ENCODE measurements at places on chromosomes 2 and 18.

DNA sequence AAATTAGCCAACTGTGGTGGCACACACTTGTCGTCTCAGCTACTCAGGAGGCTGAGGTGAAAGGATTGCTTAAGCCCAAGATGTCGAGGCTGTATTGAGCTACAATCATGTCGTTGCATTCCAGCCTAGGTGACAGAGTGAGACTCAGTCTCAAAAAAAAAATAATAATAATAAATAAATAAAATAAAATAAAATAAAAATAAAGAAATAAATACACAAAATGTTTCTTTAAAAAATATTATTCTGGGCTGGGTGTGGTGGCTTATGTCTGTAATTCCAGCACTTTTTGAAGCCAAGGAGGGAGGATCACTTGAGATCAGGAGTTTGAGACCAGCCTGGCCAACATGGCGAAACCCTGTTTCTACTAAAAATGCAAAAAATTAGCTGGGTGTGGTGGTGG, 272.8 kb downstream of the AGPS start:
- no peak for DNase-seq

DNA sequence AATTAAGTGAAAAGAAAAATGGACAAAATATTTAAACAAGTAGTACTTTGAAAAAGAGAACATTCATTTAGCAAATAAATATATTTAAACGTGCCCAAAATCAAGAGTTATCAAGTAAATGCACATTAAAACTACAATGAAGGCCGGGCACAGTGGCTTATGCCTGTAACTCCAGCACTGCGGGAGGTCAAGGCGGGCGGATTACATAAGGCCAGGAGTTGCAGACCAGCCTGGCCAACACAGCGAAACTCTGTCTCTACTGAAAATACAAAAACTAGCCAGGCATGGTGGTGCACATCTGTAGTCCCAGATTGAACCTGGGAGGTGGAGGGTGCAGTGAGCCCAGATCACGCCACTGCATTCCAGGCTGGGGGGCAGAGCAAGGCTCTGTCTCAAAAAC, 9.8 kb downstream of the STAM2 start:
- no peak for DNase-seq

- DNase-seq = no peak
Measured at GRCh38 chr2:238235331-238235732, 4.5 kb downstream of the HES6 start.

DNA sequence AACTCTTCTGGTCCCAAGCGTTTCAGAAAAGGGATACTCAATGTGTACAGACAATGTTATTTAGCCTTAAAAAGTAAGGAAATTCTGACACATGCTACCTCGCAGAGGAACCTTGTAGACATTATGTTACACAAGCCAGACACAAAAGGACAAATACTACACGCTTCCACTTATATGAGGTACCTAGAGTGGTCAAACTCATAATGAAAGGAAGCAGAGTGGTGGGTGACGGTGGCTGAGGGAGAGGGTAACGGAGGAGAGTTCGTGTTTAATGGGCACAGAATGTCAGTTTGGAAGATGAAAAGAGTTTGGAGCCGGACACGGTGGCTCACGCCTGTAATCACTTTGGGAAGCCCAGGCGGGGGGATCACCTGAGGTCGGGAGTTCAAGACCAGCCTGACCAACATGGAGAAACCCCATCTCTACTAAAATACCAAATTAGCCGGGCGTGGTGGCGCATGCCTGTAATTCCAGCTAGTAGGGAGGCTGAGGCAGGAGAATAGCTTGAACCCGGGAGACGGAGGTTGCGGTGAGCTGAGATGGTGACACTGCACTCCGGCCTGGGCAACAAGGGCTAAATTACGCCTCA, 1.4 kb downstream of the MCM6 start:
- no peak for DNase-seq

- DNase-seq = no peak
Measured at GRCh38 chr2:66854298-66854697, 419.4 kb downstream of the MEIS1 start.

DNA sequence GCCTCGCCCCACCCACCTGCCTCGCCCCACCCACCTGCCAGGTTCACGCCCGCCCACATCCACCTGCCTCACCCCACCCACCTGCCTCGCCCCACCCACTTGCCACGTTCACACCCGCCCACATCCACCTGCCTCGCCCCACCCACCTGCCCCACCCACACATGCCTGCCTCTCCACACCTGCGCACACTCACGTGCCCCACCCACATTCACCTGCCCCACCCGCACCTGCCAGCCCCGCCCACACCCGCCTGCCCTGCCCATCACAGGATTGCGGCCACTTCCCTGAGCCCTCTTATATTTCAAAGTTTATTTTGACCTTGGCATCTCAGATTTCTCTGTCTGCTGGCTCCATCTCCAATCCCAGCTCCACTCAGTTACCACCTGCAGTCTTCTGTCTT, 217.5 kb upstream of the SOX11 start:
- DNase-seq = no peak

DNA sequence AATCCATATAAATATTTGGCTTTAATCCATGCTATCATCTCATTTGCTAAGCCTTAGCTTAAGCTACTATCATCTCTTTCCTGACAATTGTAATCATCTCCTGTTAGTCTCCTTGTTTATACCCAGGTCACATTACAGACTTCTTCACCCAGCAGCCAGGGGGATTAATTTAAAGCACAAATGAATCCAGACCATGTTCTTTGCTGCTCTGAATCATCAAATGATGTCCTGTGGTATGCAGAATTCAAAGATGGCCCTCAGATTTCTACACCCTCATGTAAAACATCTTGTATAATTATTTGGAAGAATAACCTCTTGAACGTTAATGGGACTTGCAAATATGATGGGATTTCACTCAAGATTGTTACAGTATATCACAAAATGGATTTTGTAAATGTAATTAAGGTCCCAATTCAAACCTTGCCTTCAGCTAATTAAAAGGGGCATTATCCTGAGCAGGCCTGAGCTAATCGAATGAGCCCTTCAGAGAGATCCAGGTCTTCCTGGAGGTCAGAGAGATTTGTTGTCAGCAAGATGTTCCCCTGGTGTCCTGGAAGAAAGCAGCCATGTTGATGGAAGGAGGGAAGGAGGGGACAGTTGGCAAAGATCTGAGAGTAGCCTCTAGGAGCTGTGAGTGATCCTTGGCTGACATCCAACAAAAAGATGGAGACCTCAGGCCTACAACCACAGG, 241.1 kb upstream of the MMADHC start:
- no peak for DNase-seq

DNA sequence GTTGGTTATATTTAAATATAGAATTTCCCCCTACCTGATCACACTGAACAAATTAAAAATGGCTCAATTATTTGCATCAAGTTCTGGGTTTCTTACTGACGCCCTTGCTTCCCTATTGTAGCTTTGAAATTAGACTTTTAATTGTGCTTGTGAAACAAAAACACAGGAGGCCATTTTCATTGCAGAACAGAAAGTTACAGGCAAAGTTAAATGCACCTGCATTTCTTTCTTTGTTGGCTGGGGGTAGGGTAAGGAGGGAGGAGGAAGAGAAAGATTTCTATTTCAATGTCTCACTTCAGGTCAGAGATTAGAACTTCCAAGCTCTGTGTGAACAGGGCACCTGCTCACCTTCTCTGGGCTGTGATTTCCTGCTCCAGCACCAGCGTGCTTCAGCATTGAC, 199.6 kb downstream of the BCL11A start:
- DNase-seq = no peak

All from activated gamma-delta T cell (primary cell).